ENCODE measurements at places on chromosomes 4 and X. TPM values are rescaled to one million over a fixed set of nuclear protein-coding genes. Genes with fewer than 3 reads are reported as not detected.
A peak's percentile ranks its signal among the peaks of the same experiment; 100 is the strongest.

GRCh38 chrX:20267931-20268701, 1.4 kb upstream of the RPS6KA3 start:
- H3K4me1 ChIP-seq, result no peaks in the 10 kb centered on the region
- H3K36me3 ChIP-seq, result no peaks in the 10 kb centered on the region
- H3K27ac ChIP-seq, result no peak overlapping the region
- H3K27me3 ChIP-seq, result peaks cover 8% of the 10 kb centered on the region
- peak; percentile 82 for DNase-seq

- no peaks in the 10 kb centered on the region for H3K27me3 ChIP-seq
- H3K36me3 ChIP-seq, result no peaks in the 10 kb centered on the region
- no peak for DNase-seq
- H3K4me3 ChIP-seq, result peak overlapping the region; percentile 23
- H3K4me1 ChIP-seq, result peaks cover 3% of the 10 kb centered on the region
Observed at GRCh38 chr4:66927937-66928336, 617.4 kb downstream of the CENPC start.

- H3K27ac ChIP-seq, result no peak overlapping the region
- H3K27me3 ChIP-seq, result no peaks in the 10 kb centered on the region
- H3K36me3 ChIP-seq, result no peaks in the 10 kb centered on the region
- H3K4me3 ChIP-seq, result no peak overlapping the region
- DNase-seq, result no peak
- H3K4me1 ChIP-seq, result no peaks in the 10 kb centered on the region
Observed at GRCh38 chr4:10598829-10599228, 85.7 kb downstream of the CLNK start.

DNA sequence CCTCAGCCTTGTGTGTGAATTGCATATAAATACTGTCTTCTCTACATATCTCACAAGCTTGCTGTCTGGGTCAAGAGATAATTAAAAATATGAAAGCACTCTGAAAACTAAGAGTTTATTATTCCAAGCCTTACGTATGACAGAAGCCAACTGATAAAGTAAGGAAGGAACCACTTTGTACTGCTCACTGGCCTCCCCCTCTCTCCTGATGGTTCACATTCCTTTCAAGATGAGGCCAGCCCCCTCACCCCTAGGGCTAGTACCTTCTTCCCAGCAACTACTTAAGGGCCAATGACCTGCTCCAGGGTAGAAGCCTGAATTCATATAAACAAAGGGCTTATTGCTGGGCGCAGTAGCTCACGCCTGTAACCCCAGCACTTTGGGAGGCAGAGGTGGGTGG, 5.4 kb upstream of the SOWAHD start:
- no peak overlapping the region for H3K27ac ChIP-seq
- no peak overlapping the region for H3K4me3 ChIP-seq
- H3K4me1 ChIP-seq, result no peaks in the 10 kb centered on the region
- H3K36me3 ChIP-seq, result no peaks in the 10 kb centered on the region

- no peak overlapping the region for H3K4me3 ChIP-seq
- H3K4me1 ChIP-seq, result no peaks in the 10 kb centered on the region
- H3K36me3 ChIP-seq, result no peaks in the 10 kb centered on the region
- no peak overlapping the region for H3K27ac ChIP-seq
- H3K27me3 ChIP-seq, result peaks cover 39% of the 10 kb centered on the region
Observed at GRCh38 chrX:120315776-120316175, 4.5 kb upstream of the TMEM255A start.

DNA sequence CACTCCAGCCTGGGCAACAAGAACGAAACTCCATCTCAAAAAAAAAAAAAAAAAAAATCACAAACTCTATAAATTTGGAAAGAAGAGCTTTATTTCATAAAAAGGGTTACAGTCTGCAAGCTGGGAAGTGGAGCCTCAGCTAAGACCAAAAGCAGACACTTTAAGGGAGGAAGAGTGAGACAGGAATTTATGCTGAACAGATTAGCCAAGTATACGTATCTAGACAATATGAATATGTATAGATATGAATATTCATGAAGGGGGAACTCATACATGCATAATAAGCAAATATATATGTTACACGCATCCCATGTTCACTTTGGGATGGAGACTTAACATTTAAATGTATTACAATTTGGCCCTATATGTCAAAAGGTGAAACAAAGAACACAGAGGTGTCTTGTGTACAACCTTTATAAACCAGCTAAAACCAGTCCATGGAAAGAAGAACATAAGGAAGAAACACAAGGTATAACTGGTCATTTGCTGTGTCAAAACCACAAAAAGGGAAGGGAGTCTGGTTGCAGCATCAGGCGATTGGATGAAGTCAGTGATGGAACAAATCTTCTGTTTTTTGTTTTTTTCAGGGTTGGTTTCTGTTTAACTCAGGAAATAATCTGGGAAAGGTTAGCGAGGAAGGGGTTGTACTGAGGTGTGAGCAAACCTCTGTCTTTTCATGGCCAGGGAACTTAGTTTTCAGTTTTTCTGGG, 130.0 kb upstream of the MAOA start:
- no peaks in the 10 kb centered on the region for H3K27me3 ChIP-seq
- H3K27ac ChIP-seq, result no peak overlapping the region

- no peak within 1 kb of the TSS for H3K27ac ChIP-seq
- no peak within 1 kb of the TSS for H3K4me3 ChIP-seq
- no peaks in the 10 kb centered on the region for H3K36me3 ChIP-seq
- DNase-seq, result peak; percentile 39
Observed at GRCh38 chrX:85379174-85379907, at the start of gene POF1B. Gene POF1B, minus strand, starts transcription at chrX:85379665. Its CDS starts 211 bp downstream, at chrX:85379454.

GRCh38 chr4:86448871-86449270, 89.0 kb upstream of the MAPK10 start:
- no peak overlapping the region for H3K27ac ChIP-seq
- no peak for DNase-seq
- peaks cover 11% of the 10 kb centered on the region for H3K36me3 ChIP-seq
- peaks cover 16% of the 10 kb centered on the region for H3K4me1 ChIP-seq
- no peaks in the 10 kb centered on the region for H3K27me3 ChIP-seq

GRCh38 chr4:4216648-4217047, 10.1 kb downstream of the OTOP1 start:
- no peak overlapping the region for H3K27ac ChIP-seq
- DNase-seq, result peak; percentile 52
- H3K27me3 ChIP-seq, result peaks cover 29% of the 10 kb centered on the region
- H3K4me3 ChIP-seq, result no peak overlapping the region
- no peaks in the 10 kb centered on the region for H3K4me1 ChIP-seq

- peaks cover 15% of the 10 kb centered on the region for H3K36me3 ChIP-seq
- H3K27me3 ChIP-seq, result no peaks in the 10 kb centered on the region
- no peak for DNase-seq
- no peak overlapping the region for H3K27ac ChIP-seq
- no peaks in the 10 kb centered on the region for H3K4me1 ChIP-seq
Observed at GRCh38 chrX:47166126-47166525, 21.1 kb downstream of the RBM10 start.

DNA sequence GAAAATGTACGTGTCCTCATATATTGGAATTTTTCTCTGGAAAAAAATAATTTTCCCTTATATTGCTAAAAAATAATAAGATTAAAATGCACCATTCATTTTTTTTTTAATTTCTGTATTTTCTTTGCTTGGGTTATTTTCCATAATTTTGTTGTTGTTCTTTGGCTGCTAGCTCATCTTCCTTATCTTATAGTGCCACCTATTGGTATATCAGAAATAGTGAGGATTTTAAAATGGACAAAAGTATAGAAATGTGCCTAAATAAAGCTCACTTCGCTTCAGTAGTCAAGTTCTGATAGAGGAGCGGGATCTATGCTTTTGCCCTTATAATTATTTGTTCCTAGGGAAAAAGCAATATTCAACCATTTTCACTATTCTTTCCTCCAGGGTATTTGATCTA, 134.8 kb downstream of the NAP1L3 start:
- no peaks in the 10 kb centered on the region for H3K27me3 ChIP-seq
- H3K27ac ChIP-seq, result no peak overlapping the region
- no peaks in the 10 kb centered on the region for H3K36me3 ChIP-seq

DNA sequence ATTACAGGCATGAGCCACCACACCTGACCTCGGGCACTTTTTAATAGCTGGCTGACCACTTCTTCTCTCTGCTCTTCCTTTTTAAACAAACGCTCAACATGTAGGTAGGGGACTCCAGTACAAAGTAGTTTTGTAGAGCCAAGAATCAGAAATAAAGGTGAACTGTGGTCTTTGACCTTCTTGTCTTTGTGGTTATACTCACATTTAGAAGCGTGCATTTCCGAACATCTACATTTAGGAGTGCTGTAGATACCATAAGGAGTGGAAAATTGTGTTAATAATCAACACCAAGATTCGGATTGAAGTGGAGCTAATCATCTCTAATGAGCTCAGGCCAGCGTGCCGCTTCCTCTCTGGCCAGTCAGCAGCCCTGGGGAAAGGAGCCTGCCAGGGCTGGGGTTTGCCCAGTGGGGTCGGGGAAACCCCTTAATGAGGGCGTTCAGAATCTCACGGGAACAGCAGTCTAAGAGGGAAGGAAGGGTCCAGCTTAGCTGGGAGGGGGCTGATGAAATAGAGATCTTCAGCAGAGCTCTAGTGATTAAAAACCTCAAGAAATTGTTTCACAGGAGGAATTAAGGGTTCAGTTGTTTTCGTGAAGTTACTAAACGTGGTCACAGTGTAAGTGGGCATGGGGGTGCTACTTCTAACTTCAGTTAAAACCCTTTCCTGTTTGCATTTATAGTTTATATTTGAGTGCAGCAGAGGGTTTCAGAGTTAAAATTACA, 81.2 kb downstream of the GAB1 start:
- no peak overlapping the region for H3K4me3 ChIP-seq
- no peak for DNase-seq
- H3K27ac ChIP-seq, result no peak overlapping the region
- no peaks in the 10 kb centered on the region for H3K4me1 ChIP-seq
- H3K36me3 ChIP-seq, result peaks cover 24% of the 10 kb centered on the region

DNA sequence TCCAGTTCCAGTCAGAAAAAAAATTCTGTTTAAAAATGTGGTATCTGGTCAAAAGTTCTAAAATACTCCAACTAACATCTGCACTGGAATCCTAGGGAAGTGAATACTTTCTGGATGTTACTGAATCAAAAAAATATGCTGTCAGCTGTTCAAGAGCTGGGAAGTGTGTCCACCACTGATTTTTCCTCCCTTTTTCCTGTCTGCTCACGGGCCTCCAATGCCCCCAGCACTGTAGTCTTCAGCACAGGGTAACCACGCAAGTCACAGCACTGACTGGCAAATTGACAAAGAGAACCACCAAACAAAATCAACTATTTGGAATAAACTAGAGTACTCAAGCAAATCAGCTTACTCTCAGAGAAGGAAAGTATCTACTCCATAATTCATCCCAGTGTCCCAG, 9.9 kb downstream of the VEGFC start:
- H3K4me1 ChIP-seq, result no peaks in the 10 kb centered on the region
- DNase-seq, result no peak
- no peaks in the 10 kb centered on the region for H3K36me3 ChIP-seq
- no peak overlapping the region for H3K27ac ChIP-seq
- H3K27me3 ChIP-seq, result no peaks in the 10 kb centered on the region

- H3K4me3 ChIP-seq, result no peak overlapping the region
- no peak overlapping the region for H3K27ac ChIP-seq
- H3K4me1 ChIP-seq, result no peaks in the 10 kb centered on the region
- no peaks in the 10 kb centered on the region for H3K36me3 ChIP-seq
- H3K27me3 ChIP-seq, result no peaks in the 10 kb centered on the region
Observed at GRCh38 chr4:11791797-11792196, 363.1 kb upstream of the HS3ST1 start.

GRCh38 chr4:7819446-7819845, 120.2 kb downstream of the AFAP1 start:
- peaks cover 6% of the 10 kb centered on the region for H3K4me1 ChIP-seq
- no peaks in the 10 kb centered on the region for H3K27me3 ChIP-seq
- H3K36me3 ChIP-seq, result peaks cover 58% of the 10 kb centered on the region
- H3K27ac ChIP-seq, result no peak overlapping the region
- DNase-seq, result no peak

DNA sequence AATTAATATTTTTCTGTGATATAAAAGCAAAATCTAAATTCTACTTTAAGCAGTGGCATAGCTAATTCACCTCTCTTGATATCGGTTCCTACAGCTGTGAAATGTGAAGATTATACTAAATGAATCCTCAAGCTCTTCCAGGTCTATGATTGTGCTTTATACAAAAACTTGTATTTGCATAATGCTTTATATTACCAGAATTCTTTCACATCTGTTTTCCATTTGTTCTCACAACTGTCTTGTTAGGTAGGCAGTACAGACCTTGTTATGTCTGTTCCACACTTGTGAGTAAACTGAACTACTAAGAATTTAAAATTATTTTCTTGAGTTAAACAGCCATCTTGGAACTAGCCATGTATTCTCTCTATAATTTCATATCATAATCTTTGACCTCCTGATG, 184.9 kb downstream of the RAPGEF2 start:
- no peak overlapping the region for H3K27ac ChIP-seq
- H3K4me3 ChIP-seq, result no peak overlapping the region
- no peaks in the 10 kb centered on the region for H3K36me3 ChIP-seq
- H3K27me3 ChIP-seq, result no peaks in the 10 kb centered on the region
- H3K4me1 ChIP-seq, result no peaks in the 10 kb centered on the region
- DNase-seq, result no peak

Gene TRIM75
- not detected for total RNA-seq

Gene RAB41
- not detected for total RNA-seq

Gene DMRTC1
- 0.31 TPM for total RNA-seq

Gene UGT2A1
- total RNA-seq, result not detected

Gene GRIA3
- total RNA-seq, result 6.6 TPM

Gene SRPX2
- total RNA-seq, result 1.4 TPM
